ENCODE measurements at places on chromosomes 13 and 19. TPM values are rescaled to one million over a fixed set of nuclear protein-coding genes. Genes with fewer than 3 reads are reported as not detected.

The OR7C1 gene
- not detected for total RNA-seq

The GRIK5 gene
- total RNA-seq: 24.0 TPM

The CHAF1A gene
- 119 TPM for total RNA-seq

The ZNF99 gene
- not detected for total RNA-seq

The PTPRH gene
- total RNA-seq: 0.55 TPM

The FOXA3 gene
- not detected for total RNA-seq
